Stimulated activated CD8-positive, alpha-beta memory T cell treated with anti-CD3 and anti-CD28 coated beads, Interleukin-4, amount 100 ng/mL, for 1 hour (primary cell): ENCODE measurements at places on chromosomes 5 and 9.

DNA sequence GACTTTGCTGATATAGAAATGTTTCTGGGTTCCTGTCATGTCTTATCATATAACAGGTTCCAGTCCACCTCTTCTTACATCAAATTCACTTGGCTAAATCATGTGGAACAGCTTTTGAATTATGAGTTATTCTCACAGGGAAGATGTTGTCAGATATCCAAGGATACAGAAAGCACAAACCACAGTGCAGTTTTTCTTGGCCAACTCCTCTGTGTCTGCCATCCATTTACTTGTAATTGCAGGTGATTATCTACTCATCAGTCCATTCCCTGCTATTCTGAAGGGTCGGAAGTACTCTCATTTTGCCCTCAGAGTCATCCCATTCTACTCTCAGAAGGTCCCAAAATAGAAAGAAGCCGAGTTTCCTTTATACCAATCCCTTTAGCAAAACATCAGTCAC, 10.0 kb downstream of the MARCHF11 start:
- DNase-seq: no peak

GRCh38 chr9:109507421-109507838, 9.3 kb upstream of the PTPN3 start:
- no peak for DNase-seq

DNA sequence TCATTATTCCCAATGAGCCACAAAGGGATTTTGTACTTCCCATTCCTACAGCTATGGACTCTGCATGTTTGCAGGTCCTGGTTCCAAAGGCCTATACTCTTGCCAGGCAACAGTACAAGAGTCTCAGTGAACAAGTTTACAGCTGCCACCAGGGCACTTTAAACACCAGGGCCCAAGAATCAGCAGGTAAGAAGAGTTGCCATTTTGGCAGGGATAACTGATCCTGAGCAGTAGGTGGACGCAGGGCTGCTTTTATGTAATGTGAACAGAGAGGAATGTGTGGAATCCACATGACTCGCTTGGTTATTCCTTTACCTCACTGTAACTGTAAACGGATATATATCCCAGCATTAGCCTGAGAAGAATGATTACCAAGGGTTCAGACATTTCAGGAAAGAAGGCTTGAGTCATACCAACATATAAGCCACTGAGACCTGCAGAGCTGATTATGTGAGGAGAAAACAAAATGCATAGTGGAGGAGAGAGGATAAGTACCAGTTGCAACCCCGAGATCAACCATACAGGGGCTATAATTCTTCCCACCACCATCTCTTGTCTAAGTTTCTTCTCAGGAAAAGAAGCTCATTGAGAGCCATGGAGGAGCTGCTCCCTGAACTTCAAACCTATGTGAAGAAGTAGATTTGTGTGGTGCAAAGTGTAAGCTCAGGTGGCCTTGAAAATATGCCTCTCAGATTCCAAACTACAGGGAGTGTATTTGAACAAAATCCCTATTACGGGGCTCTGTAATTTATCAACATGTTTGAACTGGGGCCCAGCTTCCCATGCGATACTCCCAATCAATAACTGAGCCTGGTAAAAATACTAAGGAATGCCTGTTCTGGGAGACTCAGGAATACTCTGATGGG, 24.6 kb downstream of the RAPGEF6 start:
- DNase-seq: no peak

DNA sequence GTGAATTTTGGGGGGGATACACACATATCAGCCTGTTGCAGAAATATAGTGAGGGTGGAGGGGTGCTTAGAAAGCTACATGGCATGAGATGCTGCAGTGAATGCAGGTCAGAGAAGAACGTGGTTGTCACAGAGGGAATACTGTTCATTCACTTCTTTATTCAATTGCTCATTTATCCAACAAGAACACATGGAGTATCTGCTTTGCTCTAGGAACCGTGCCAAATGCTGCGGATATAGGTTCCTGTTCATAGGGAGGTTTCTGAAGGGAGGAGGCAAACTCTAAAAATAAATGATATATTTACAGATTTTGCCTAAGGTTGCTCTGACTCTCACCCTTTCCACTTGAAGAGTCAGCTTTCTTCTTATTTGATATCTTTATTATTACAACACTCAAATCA, 444.3 kb upstream of the CLINT1 start:
- no peak for DNase-seq

- no peak for DNase-seq
Observed at GRCh38 chr5:140168371-140168770, 6.6 kb upstream of the CYSTM1 start.

- no peak for DNase-seq
Observed at GRCh38 chr9:107593224-107593870, 103.8 kb upstream of the KLF4 start.

DNA sequence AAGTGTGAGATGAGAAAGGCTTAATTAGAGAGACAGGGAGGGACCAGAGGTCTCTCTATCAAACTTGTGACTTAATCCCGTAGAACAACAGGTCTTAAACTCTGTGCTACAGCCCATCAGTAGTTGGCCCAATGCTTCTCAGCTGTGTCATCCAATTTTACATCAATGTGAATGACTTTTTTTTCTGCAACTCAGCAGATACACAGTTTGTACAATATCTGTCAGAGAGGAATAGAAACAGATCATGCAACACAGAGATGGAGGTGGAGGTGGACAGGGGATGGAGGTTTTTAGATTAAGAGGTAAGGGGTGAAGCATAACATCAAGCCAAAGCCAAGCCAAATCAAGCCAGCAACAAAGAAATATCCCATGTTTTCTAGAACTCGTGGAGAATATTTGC, 43.0 kb downstream of the FBXW11 start:
- DNase-seq: no peak

DNA sequence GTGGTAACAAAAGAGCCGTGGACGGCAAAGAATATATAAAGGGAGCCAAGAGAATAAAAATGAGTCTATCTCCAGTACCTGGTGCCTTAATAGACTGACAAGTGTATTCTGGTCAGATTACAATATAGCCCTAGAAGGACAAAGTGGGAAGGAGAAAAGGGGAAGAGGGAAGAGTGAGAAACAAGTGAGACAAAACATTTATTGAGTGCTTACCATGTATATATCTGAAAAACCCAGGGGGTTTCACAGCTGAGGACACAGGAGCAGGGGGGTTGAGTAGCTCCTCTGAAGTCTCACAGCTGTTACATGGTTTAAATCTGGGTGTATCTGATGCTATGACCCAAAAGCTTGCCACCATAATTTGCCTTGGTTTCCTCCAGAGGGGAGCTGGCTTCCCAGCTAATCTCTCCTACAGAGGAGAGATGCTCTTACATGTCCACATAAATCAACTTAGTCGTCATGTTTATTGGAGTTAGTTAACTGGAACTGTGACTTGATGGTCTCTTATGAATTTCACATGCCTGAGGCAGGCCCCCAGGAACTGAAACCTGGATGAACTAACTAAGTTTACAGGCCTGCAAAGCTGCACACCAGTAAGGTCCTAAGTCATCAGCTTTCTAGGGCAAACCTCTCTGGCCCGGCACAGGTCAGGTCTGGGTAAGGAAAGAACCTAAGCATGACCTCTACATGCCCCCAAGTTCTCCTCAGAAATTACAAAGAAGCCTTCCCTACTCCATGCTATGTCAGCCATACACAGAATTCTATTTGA, 15.5 kb downstream of the SIL1 start:
- DNase-seq: no peak

DNA sequence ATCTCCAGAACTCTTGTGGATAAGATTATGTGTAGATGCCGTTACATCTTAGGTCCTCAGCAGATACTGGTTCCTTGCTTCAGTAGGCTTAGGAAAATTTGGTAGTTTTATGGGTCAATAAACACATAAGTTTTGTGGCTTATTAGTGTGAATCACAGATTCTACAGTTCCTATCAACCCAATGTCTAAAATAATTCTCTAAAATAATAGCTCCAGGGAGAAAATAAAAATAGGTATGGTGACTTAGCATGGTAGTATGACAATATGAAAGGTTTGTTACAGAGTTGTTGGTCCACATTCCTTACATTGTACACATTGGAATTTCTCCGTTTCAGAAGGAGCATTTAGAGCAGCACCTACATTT, 91.7 kb downstream of the AOPEP start:
- DNase-seq: no peak

DNA sequence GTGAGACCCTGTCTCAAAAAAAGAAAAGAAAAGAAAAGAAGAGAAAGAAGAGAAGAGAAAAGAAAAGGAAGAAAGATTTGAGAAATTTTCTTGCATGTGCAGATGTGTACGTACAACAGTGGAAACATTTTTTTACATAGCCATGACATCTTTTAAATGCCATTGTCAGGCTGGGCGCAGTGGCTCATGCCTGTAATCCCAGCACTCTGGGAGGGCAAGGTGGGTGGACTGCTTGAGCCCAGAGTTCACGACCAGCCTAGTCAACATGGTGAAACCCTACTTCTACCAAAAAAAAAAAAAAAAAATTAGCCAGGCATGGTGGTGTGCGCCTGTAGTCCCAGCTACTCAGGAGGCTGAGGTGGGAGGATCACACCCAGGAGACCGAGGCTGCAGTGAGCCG, 6.6 kb downstream of the LMAN2 start:
- no peak for DNase-seq

GRCh38 chr9:116337015-116337414, 183.4 kb downstream of the PAPPA start:
- no peak for DNase-seq

- DNase-seq: no peak
Observed at GRCh38 chr5:2451100-2451499, 300.4 kb downstream of the IRX2 start.

GRCh38 chr5:159106193-159106568, 6.5 kb upstream of the EBF1 start:
- no peak for DNase-seq

DNA sequence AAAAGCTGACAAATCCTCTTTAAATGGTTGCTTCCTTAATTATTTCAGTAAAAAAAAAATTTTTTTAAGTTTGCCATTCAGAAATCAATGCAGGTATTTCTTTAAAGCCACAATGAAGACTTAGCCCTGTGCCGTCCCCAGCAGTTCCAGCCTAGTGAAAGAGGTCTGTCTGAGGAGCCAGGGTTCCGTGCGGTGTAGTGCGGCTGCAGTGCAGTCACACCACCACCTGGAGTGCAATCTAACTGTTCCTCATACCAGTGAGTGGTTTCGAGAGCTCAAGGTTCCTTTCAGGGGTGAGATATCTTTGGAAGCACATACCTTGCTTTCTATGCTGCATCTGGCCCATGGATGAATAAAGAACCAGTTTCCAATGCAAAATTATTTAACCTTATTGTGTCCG, 87.5 kb downstream of the FANCC start:
- no peak for DNase-seq

DNA sequence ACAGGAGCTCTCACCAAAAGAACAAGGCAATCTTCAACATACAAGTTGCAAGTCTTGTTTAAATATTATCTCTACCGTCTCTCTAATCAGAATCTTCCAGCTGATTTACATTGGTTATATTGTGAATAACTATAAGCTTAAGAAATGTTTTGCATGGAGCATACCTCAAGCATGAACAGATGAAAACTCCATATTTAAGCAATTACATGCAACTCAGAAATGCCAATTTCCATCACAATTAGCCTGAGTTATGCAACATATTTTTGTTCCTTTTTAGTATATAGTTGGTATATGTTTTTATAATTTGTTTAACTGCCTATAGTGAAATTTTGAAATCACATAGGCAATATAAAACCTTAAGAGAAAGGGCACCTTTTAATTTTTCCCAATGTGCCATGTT, 142.5 kb downstream of the DENND1A start:
- DNase-seq: no peak

DNA sequence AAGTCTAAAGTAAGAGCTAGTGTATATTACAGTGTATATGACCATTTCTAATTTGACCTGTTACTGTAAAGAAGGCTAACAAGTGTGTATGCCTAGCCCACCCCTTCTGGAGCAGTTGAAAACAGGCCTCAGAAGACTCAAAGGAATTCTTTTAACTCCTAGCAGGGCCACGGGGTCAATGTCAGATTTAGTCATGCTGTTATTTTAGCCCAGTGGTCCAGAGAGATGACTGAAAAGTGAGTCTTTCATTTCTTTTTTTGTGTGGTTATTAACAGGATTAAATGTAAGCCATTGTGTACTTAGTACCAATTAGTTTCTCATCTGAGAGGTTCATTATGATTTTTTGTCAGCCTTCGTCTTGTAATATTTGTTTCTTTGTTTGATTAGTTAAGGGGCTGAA, 24.4 kb downstream of the ZCCHC7 start:
- DNase-seq: no peak

GRCh38 chr5:34709861-34710673, 53.9 kb downstream of the RAI14 start:
- DNase-seq: no peak

DNA sequence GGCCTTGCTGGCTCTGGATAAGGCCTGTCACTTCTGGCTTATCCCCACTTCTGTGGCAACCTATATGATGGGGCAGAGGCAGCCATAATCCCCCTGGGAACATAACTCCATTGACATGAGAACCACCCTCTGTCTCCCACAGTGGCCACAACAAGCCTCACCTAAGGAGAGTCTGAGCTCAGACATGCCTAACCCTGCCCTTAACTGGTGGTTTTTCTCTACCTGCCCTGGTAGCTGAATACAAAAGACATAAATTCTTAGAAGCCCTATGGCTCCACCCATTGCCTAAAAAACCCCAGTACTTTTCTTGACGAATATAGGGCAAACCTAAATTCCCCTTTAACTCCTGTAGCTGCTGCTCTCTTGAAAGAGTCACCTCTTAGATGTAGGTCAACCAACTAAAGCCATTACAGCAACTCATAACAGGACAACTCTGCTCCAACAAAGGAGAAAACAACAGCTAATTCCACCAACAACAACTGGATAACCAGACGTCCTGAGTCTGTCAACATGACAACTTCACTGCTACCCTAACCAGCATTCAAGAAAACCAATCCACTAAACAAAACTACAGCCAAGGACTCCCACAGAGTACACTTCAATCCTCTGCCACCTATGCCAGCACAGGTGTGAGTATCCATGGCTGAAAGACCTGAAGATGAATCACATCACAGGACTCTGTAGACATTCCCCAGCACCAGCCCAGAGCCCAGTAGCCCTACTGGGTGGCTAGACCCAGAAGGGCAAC, 427.7 kb downstream of the PRELID2 start:
- DNase-seq: no peak

- no peak for DNase-seq
Observed at GRCh38 chr5:82259172-82259800, 18.9 kb downstream of the RPS23 start.

DNA sequence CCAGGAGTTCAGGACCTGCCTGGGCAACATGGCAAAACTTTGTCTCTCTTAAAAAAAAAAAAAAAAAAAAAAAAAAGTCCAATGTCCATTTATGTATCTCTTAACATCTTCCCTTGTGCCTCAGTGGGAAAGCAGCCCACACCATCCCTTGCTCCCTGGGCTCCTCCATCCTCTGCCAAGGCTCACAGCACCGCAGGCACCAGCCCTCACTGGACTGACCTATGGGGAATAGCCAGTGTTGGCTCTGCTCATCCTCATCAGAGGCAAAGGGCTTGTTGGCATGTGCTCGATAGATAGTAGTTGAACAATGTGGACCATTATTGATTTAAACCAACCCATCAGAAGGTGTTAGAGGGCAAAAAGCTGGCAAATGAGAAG, 61.8 kb upstream of the LRRTM2 start:
- no peak for DNase-seq

- no peak for DNase-seq
Observed at GRCh38 chr5:44932922-44933585, 124.3 kb downstream of the MRPS30 start.
